ENCODE measurements at places on chromosomes 5 and 9. TPM values are rescaled to one million over a fixed set of nuclear protein-coding genes. Genes with fewer than 3 reads are reported as not detected.

PPWD1 gene
- 9.6 TPM for total RNA-seq

ADAMTSL2 gene
- total RNA-seq = 18.0 TPM

DPM2 gene
- total RNA-seq = 12.4 TPM

ENTREP1 gene
- total RNA-seq = 0.30 TPM
